AML-193 (cell line): ENCODE measurements at places on chromosomes 4 and X.

DNA sequence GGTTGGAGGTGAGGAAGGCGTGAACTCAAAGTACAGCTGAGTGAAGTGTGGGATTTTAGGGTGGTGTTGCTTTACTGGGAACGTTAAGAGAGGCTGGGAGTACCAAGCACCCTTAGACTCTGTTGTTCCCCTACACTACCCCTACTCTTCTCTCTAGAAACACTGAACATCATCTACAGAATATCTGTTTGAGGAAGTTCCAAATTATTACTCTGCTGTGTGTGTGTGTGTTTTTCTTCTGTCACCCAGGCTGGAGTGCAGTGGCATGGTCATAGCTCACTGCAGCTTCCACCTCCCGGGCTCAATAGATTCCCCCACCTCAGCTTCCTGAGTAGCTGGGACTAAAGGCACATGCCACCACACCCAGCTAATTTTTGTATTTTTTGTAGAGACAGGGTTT lies 76.7 kb upstream of the AP1S2 start:
- no peak for DNase-seq

DNA sequence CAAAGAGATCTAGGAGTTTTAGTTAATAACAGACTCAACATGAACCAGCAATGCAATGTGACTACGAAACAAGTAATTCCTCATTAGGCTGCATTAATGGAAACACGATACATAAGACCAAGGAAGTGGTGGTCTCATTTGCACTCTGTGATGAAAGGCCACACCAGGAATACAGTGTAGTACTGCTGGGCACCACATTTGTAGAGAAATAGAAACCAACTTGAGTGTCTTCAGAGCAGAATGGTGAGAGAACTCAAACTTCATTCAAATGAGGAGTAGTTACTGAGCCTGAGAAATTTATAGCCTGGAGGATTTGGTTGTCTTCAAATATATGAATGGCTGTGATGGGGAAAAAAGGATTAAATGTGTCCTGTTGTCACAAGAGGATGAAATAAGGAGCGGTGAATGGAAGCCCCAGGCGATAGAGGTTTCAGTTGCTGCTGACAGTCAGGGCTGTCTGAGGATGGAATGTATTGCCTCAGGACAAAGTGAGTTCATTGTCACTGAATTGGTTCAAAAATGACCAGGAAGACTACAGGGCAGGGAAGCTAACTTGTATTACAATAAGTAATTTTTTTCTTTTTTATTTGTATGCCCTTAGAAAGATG lies 50.9 kb downstream of the NFKB1 start:
- DNase-seq: no peak

GRCh38 chr4:176492646-176493302 lies 173.0 kb downstream of the SPCS3 start:
- DNase-seq: no peak

GRCh38 chrX:150058728-150059127 lies 120.4 kb upstream of the EOLA2 start:
- DNase-seq: no peak

- DNase-seq: no peak
Measured at GRCh38 chr4:161496-162284, 37.4 kb downstream of the ZNF718 start.

DNA sequence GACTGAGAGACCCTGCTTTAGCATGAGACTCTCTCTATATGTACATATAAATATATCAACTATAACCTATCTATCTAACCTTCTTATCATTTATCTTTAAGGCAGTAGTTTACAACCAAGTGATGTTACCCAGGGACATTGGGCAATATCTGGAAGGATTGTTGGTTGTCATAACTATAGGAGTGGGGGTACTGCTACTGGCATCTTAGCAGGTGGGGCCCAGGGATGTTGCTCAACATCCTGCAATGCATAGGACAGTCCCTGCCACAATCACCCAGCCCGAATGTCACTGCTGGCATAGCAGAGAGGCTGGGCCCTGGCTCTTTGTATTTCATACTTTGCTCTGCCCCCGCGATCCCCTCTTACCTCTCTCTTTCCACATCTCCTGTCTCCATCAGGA lies 397.7 kb downstream of the IL15 start:
- peak; percentile 49 for DNase-seq

DNA sequence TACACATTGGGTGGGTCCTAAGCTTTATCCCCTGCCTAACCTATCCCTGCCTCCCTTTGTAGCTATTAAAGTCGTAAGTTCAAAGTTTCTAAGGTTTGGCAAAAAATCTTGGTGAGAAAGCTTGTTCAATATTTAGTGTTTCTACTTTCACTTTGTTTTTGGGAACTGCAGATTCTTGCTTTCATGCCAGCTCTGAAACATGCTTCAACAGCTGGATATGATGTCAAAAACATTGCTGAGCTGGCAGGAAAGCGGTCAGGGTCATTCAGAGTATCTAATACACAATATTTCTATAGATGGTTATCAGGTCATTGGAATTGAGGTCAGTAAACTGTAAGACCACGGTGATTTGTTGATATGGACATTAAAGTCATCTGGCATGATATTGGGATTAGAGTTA lies 19.7 kb downstream of the CENPI start:
- no peak for DNase-seq

DNA sequence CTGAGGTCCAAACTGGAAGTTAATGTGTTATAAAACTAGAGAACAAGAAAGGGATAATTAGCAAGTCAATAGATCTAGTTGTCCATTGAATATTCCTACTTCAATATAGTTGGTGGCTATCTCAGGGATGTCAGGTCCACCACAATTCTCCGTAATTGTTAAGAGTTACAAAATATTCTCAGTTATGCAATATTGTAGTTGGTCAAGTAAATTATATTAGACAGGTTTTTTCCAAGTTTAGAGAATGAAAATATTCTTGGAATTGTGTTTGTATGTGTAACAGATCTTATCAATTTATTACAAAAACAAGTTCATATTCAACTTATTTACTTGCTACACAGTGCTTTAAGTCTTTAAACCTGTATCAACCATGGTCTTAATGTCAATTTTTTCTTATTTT lies 547.4 kb downstream of the SPRY1 start:
- no peak for DNase-seq

GRCh38 chrX:140180585-140180984 lies 215.3 kb upstream of the CXorf66 start:
- no peak for DNase-seq
